ENCODE measurements at places on chromosomes 5 and 9.

DNA sequence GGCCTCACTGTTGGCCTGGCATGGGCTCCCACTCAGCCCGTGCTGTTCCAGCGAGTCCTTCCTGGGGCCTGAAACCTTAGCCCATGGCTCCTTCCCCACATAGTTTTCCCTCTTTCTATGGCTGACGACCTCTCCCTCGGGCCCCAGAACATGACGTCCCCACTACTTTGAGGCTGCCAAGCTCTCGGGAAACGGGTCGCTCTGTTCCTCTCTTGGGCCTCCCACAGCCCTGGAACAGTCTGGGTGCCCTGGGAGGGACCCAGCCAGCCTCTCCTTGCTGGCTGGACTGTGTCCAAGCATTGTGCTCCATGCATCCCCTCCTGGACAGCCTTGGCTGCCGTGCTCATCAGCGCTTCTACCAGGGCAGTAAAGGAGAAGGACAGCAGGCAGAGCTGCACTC lies 118.3 kb downstream of the SYK start:
- DNase-seq, result no peak

DNA sequence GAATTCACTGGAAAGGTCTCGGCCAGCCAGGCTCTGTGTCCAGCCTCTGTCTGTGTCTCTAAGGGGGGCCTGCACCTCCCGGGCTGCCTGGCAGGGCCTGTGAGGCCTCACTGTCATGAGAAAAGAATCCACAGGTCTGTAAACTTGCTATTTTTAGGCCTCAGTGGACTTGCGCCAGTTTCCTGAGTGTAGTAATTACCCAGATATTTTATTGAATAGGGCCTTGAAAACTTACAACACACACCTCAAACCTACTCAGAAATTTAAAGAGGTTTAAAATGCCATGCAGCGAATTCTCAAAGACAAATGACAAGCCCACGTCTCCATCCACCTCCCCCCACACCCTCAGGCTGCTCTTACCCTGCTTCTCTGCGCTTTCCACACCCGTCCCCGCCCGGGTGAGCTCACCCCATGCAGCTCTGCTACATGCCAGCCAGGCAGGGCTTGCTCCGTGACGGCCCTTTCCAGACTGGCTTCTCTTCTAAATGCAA lies 8.8 kb upstream of the TENT4A start:
- no peak for DNase-seq

- DNase-seq, result no peak
Measured at GRCh38 chr5:132100672-132101261, 27.2 kb downstream of the CSF2 start.

GRCh38 chr5:59366784-59367183 lies 526.7 kb downstream of the PDE4D start:
- no peak for DNase-seq

DNA sequence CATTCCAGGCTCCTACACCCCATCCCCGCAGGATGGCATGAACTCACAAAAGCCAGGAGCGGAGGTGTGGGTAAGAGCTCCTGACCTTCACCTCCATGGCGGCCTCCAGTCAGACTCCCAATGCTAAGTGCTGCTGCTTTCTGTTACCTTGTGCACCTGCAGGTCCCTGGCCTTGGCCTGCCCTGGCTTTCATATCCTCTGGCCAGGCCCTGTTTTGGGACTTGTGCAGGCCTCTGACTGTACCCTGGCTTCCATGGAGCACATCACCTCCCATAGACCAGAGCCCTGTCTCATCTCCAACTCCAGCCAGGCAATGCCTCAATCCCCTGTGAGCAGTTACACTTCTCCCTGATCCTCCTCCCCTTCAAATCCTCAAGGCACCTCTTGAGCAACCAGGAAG lies 124.5 kb downstream of the MED10 start:
- no peak for DNase-seq

DNA sequence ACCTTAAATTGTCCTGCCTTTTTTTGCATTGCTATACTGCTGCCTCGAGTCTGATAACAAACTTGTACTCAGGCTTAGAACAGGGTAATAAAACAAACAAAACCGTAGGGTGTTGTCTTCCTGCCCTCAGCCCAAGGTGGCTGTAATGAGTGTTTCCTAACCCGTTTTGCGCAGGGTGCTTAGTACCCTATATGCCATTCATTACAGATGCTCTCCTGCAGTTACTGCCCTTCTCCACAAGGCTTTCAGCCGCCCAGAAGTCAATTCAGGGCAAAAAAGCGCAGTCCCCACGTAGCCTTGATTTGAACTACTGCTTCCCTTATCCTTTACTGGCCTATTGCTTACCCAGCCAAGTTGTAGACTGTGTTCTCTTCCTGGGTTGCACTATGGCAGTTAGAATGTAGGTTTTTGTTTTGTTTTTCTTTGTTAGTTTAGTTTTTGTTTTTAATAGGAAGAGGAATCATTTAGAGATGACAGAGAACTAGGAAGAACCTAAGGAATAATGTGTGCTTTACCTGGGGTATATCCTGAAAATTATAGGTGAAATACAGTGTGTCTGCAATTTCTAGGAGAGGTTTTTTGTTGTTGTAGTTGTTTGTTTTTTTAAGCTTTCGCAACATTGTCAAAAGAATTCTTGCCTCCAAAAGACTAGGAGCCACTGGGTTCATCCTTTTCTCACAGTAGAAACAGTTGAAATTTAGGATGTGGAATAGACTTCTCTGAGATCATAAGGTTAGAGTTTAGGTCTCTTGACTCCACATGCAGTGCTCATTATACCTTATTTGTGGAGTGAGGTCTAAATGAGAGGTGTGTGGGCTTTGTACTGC lies 1.3 kb downstream of the HMGXB3 start:
- no peak for DNase-seq

DNA sequence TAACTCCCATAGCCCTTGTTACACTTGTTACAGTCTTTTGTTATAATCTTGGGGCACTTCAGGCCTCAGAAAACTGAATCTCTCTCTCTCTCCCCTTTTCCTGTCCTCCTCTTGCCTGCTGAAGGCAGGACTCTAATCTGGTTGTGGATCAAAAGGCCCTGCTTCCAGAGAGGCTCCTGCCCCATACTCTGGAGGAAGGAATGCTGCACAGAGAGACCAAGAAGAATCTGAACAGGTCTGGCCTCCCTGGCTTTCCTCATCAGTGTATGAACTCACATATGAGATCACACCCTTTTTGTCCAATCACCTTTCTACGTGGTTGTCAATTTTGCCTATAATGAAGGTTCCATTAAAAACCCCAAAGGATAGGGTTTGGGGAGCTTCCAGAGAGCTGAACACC lies 26.2 kb upstream of the LVRN start:
- no peak for DNase-seq
